ENCODE measurements at places on chromosomes 3 and 15. TPM values are rescaled to one million over a fixed set of nuclear protein-coding genes. Genes with fewer than 3 reads are reported as not detected.

Gene NPAP1
- 0.41 TPM for total RNA-seq

Gene LRRIQ4
- total RNA-seq = 0.14 TPM

Gene TNFSF10
- 44.7 TPM for total RNA-seq

Gene TEX55
- not detected for total RNA-seq

Gene TMIE
- total RNA-seq = 0.41 TPM

Gene SNRPA1
- total RNA-seq = 3.2 TPM

Gene BTBD1
- 140 TPM for total RNA-seq

Gene LHFPL4
- 0.14 TPM for total RNA-seq

Gene APBA2
- total RNA-seq = 2.3 TPM

Gene FRMD5
- total RNA-seq = 0.37 TPM

Gene NR1I2
- 0.21 TPM for total RNA-seq

Data from uterus (tissue), 4 donors.